ENCODE measurements at places on chromosomes 4 and X. TPM values are rescaled to one million over a fixed set of nuclear protein-coding genes. Genes with fewer than 3 reads are reported as not detected.

The FAM47A gene
- total RNA-seq: not detected

The ARR3 gene
- not detected for total RNA-seq

The DUSP21 gene
- total RNA-seq: not detected

The PHOX2B gene
- not detected for total RNA-seq

The ANTXR2 gene
- 107 TPM for total RNA-seq

The FRG1 gene
- total RNA-seq: 31.2 TPM

The SHROOM4 gene
- total RNA-seq: 0.43 TPM

The MAML3 gene
- 4.2 TPM for total RNA-seq

The UGT2B11 gene
- not detected for total RNA-seq

Measured in fibroblast of villous mesenchyme (primary cell).